ENCODE measurements at places on chromosomes 2 and 18.

DNA sequence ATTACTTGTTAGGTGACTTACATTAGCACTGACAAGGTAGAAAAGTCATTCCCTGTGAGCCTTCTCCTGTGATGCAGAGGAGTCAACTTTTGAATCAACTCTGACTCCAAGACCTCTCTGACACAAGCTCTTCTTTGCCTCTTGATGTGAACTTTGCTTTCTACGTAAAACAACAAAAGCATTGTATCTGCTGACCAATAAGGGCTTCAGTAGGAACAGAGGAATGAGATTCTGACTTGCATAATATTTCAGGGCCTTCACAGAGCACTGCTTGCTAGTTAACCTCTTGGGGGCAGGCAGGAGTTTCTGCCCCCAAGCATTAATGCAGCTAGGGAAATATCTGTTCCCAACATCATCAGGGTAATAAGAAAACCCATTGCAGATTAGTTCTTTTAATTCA is 791.5 kb downstream of the BCL11A start:
- DNase-seq: no peak

GRCh38 chr2:201233812-201234662 is 26.3 kb upstream of the CASP8 start:
- DNase-seq: peak; percentile 23

DNA sequence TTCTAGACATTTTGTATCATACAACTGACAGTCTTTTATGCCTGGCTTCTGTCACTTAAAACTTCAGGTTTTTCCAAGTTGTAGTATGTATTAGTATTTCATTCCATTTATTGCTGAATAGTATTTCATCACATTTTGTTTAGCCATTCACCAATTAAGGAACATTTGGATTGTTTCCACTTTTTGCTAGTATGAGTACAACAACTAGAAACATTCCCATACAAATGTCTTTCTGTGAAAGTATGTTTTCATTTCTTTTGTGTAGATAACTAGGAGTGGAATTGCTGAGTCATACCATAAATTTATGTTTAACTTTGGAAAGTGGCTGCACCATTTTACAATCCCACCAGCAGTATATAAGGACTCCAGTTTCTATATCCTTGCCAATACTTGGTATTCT is 135.9 kb downstream of the ATAD2B start:
- DNase-seq: no peak

DNA sequence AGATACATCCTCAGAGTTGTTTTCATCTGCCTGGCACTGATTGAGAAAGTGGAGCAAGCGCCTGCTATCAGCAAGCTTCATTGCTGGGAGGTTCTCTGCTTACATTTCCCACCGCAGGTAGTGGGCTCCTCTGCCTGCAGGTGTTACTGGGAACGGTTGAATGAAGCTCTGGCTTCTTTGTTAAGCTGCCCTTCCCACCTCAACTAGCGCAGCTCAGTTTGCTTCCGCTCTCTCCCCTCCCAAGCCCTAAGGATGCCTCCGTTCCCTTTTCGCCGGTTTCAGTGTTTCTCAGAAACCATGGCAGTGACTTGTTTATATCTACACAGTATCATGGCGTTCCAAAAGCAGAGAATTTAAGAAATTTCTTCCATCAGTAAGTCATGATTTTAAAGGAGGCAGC is 72.2 kb upstream of the B3GNT7 start:
- peak; percentile 19 for DNase-seq

- no peak for DNase-seq
These were observed 195.3 kb upstream of the EPHA4 start for GRCh38 chr2:221767106-221768012.

GRCh38 chr2:76316691-76317090 is 606.0 kb upstream of the GCFC2 start:
- no peak for DNase-seq

GRCh38 chr2:166197446-166197845 is 69.6 kb upstream of the SCN1A start:
- no peak for DNase-seq

- DNase-seq: no peak
These were observed 236.9 kb downstream of the AGPS start for GRCh38 chr2:177629357-177630024.

GRCh38 chr2:181828122-181828705 is 63.3 kb upstream of the ITPRID2 start:
- no peak for DNase-seq

DNA sequence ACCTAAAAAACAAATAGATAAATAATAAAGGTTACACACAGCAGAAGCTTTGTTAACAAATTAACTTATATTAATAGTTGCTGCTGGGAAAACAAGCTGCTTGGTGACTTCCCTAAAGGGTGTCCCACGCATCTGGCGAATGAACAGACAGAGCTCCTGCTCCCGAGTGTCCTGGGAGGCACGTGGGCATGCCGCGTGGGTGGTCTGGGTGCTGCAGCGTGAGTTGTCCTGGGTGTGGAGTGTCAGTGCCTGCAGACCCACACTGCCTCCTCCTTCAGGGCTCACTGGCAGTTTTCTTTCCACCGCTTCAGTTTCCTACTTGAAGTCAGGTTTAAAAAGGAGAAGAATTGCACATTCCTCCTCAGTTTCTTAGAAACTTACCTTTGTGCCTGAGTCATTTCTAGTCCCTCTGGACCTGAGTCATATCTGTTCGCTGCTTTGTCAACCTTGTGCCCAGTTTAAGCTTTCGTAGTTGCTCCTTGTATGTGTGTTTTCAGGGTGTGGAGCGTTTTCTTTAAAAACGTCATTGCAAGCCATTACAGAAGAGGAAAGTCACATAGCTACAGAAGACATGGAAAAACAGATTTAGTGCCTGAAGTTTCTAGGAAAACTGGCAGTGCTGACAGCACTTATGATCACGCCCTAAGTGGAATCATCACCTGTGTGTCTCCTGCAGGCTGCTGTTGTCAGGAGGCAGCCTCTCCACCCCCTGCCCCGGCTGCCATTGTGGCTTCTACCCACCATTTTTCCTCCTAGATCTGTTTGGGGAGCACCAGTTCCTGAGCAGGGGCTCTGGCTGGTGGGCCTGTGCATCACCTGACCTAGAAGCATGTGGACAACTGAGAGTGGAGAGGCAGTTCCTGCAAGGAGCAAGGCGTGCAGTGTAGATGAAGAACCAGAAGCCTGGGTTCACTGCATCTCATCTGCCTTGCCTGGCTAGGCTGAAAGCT is 24.5 kb downstream of the IMPA2 start:
- no peak for DNase-seq

DNA sequence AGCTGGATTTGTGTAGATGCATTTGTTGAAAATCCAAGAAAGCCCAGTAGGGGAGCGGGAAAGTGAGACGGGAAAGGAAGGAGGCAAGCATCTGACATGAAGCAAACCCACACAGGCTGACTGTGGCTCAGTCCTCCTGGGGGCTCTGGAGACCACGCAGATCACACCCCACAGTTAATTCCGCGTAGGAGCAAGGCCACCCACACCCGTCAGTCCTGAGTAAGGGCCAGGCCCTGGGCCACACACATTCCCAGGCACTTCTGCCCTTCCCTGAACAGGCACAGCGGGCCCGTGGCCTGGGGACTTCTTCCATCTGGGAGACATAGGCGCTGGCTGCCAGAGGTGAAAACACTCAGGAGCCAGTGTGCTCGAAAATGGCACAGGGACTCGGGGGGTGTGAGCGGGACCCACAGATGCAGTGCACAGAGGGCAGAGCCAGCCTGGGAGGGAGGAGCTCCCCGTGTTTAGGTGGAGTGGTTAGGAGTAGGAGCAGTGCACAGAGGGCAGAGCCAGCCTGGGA is 19.4 kb upstream of the PRLH start:
- DNase-seq: no peak

DNA sequence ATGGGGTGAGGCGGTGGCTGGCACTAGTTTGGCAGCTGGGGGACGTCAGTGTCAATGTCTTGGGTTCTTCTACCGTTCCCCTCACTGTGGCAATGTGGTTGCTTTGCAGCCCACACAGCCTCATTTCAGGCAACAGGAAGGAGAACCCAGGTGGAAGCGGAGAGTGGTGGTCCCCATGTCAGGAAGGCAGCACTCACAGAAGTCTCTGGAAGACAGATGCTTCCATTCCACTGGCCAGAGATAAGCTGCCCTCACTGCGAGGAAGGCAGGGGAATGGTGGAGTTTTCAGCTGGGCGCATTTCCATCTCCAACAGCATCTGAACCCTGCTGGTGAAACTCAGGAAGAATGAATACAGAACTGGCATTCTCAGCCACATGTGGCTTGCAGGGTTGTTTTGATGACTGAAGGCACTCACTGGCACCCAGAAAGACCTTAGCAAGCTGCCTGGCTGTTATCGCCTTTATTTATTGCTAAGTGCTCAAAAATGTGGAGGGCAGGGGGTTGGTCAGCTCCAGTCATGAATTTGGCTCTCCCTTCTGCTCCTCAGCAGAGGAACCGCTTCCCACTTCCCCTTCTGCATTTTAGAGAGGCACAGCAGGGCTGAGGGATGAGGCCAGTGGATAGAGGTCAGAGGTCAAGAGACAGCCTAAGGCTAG is 19.4 kb downstream of the KCNIP3 start:
- no peak for DNase-seq

DNA sequence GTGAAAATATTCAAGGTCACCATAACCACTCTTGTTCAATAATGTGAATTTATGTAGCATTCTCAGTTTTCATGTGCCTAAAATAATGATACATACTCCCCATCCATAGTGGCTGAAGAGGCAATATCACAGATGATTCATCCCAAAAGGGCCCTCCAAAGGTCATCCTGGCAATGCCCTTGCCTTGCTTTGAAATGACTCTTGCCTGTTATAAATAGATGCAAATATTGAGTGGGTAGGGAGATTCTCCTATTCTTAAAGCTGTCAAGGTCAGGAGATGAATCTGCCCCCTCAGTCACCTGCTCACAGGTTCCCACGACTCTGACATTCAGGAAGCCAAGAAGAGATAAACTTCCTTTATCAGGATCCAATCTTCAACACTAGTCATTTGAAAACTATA is 490.5 kb downstream of the TNS1 start:
- DNase-seq: no peak

- no peak for DNase-seq
These were observed 136.4 kb downstream of the SH3RF3 start for GRCh38 chr2:109265369-109265768.

DNA sequence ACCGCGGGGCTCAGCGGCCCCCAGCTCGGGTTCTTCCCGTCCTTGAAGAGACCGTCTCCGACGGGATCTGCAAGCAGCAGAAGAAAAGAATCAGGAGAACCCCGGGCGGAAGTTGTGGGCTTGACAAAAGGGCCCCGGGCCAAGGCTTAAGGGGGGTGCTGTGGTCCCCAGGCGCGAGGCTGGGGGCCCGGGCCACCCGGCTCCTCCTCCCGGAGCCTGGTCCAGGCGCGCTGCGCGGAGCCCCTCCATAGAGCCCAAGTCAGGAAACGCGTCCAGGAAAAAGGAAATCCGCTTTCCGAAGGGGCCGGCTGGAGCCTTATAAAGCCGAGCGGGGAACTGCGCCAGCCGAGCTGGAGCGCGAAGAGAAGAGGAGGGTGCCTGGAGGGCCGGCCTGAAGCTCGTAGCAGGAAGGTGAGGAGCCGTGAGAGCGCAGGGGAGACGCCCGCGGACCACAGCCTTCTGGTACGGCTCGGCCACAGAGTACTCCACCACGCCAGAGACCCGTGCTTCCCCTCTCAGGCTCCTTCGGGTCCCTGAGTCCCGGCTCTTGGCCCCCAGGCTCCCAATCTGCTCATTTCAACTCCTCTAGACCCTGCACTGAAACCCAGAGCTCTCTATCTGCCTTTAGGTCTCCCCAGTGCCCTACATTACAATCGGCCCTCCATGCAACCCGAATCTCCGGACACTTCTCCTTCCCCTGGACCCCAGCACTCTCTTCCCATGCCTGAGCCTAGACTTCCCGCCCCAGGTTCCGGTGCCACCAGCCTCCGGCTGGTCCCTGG is 554 bp downstream of the FEV start:
- DNase-seq: no peak

DNA sequence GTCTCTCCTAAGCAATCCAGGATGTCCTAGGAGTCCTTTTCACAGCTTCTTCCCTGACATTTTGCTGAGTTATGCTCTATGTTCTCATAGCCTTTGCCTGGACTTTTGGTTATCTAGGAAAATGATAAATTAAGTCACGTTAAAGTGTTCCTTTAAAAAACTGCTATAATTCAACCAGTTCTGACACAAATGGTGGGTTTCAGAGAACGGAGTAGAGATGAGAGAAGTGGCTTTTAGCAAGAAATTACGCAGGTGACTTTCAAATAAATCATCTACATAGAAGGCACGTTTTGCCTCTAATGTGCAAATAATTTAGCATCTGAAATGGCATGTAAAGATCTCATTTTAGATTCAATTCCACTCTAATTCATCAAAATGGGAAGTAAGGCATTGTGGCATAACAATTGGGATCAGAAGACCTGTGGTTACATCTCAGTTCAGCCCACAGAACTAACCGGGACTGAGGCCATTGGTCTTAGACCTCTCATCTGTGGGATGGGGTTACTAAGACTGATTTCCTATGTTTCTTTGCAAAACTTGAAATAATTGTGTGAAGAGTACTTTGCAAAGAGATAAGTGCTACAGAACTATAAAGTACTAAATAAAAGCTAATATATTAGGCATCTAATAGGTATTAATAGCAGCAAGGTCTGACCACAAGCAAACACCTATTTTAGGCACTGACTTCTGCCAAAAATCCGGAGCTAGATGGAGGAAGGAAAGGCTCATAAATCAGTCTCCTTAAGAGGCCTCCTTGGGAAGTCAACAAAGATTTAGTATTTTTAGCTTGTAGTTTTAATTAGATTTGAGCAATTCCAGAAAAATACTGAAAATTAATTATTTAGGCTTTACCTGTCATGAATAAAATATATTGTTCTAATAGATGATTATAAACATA is 211.4 kb downstream of the PIEZO2 start:
- no peak for DNase-seq

GRCh38 chr2:176134035-176134434 is 4.5 kb downstream of the HOXD8 start:
- no peak for DNase-seq

GRCh38 chr2:100148883-100149282 is 6.5 kb upstream of the AFF3 start:
- no peak for DNase-seq

DNA sequence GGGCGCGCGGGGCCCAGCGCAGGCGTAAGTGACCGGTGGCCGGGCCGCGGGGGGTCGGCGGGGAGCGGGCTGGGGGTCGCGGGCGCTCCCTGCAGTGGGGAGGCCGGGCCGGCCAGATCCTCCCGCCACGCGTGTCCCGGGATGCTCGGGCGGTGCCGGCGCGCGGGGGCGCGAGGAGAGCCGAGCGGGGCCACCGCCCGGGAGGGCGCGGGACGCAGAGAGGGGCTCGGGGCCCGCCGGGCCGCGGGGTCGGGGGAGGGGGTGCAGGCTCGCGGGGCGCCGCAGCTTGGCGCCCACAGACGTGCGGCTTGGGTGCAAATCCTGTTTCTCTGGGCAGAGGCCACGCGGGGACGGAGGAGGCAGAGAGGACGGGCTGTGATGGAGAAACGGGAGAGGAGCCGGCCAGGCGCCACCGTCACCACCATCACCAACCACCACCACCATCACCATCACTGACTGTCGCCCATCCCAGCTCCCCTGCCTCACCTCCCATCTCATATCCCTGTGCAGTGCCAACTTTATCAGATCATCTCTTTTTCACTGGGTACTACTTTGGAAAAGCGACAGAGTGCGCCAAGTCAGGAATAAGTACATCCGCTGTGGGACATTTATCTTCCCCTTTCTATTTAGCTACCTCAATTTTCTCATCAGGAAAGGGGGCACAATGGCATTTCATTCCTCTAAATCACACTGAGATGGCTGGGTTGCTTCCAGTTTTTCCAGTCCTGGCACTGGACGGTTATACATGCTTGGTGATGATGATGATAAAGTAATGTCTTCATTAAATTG is 97.2 kb upstream of the GPR45 start:
- DNase-seq: no peak

All from CD4-positive, alpha-beta T cell treated with Interleukin-12 subunit alpha and Interleukin-12 subunit beta, for 1 hour (primary cell).